ENCODE measurements at places on chromosomes 7 and 10.

DNA sequence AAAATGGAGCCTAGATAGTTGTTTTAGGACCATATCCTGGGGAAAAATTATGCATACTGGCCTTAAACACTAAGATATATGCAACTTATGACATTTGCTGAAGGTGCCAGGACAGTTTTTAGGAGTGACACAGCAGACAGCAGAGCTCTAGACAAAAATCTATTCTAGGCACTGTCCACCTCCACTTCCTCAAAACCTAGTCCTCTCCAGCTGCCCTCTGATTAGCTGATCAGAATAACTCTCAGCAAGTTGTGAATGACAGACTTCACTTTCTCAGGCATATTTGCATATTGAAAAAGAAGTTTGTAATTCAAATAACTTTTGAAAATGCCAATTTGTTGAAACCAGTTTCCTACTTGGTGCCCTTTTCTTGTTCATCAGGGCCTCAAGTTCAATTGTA is 152.3 kb upstream of the STEAP4 start:
- DNase-seq, result no peak

- no peak for DNase-seq
These were observed 102.5 kb upstream of the CELF2 start for GRCh38 chr10:10915215-10915614.

GRCh38 chr7:55032069-55032699 is 13.4 kb downstream of the EGFR start:
- no peak for DNase-seq

GRCh38 chr7:135825406-135825805 is 76.8 kb upstream of the FAM180A start:
- DNase-seq, result no peak

- DNase-seq, result no peak
These were observed 43.0 kb downstream of the SRPK2 start for GRCh38 chr7:105345725-105346124.

DNA sequence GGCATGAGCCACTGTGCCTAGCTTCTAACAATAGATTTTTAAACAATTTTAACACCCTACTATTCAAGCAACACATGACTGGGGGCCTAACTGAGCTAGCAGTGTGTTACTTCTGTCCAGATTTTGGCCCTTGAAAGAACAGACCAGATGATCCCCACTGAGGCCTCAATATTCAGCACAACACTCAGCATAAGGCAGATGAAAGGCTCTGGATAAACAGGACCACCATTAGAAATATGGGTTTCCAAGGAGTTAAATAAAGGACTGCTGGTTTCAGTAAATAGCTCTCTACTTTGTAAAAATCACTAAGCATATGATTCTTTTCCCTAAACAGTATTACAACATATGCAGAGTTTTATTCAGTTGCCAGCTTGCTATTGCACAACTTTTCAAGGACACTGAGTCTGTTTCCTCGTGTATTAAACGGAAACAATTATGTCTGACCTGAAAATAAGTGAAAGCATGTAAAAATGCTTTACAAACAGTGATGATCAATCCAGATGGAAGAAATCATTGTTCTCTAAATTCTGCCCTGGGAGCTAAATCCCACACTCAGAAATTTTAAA is 23.8 kb upstream of the FZD1 start:
- no peak for DNase-seq

DNA sequence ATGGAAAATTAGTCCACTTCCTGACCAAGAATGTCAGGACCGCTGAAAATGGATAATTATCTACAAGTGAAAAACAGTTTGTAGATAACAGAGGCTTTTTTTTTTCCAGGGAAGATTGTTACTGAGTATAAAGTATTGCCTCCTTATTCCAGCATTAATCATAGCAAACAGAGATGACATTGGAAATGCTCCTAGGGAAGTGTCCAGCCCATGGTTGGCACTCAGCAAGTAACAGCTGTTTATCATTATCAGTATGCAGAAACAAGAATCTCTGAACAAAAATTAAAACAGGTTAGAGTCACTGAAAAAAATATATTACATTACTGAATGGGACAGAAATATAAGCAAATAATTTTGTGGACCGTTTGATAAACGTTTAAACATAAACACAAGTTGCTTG is 14.6 kb downstream of the FGL2 start:
- no peak for DNase-seq

DNA sequence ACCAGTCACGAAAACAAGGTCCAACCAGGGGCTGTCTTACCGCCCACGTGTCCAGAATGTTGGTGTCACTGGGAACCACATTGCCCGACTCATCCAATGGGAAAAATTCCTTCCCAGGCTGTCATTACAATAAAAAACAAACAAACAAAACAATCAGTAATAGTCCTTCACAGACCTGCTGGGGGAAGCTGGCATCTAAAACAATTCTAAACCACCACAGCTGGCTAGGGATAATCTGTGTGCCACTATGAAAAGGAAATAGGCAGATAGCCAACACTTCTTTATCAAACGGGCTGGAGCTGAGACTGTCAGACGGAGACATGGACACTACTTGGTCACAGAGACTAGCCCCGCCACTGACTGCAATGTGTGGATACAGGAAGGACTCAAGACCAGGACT is 9.2 kb downstream of the AKR1B1 start:
- no peak for DNase-seq

- no peak for DNase-seq
These were observed 2.5 kb upstream of the TMEM26 start for GRCh38 chr10:61455656-61456055.

GRCh38 chr7:6607651-6608051 is 7.8 kb upstream of the ZNF853 start:
- DNase-seq, result no peak

GRCh38 chr7:99362801-99363200 is 11.7 kb upstream of the ARPC1B start:
- DNase-seq, result no peak

- no peak for DNase-seq
These were observed 15.9 kb downstream of the NT5C2 start for GRCh38 chr10:103177123-103177522.

DNA sequence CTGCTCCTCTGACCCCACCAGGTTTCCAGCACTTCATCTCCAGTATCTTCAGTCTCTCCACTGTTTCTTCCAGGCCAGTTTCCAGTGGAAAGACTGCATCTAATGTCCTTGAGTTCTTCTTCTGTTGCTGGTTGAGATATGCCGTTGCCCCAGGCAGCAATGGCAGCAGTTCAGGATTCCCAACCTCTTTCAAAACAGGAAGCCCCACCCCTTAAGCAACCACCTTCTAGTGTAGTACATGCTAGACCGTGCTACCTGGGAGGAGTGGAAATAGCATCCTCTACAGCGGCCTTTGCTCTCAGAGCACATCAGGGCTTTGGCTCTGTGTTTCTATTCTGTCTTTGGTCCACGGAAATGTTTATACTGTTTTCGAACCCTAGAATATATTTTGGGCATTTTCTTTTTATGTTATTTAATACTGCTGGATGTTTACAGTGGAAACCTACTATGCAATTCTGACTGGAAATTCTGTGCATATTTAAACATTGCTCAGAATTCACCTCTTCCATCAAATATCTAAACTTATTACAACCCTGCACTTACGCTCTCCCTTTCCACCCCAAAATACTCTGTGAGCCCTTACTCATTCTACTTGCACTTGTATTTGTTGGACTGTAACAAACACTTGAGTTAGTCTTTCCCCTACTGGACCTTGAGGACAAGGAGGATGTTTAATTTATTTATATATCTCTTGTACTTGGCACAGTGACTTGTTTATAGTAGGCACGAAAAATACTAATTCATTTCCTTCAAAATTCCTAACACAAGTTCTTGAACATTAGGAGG is 8.5 kb upstream of the BPGM start:
- no peak for DNase-seq

GRCh38 chr7:151631570-151631952 is 111.9 kb upstream of the RHEB start:
- DNase-seq, result no peak

GRCh38 chr7:138663725-138664710 is 37.1 kb downstream of the SVOPL start:
- no peak for DNase-seq

DNA sequence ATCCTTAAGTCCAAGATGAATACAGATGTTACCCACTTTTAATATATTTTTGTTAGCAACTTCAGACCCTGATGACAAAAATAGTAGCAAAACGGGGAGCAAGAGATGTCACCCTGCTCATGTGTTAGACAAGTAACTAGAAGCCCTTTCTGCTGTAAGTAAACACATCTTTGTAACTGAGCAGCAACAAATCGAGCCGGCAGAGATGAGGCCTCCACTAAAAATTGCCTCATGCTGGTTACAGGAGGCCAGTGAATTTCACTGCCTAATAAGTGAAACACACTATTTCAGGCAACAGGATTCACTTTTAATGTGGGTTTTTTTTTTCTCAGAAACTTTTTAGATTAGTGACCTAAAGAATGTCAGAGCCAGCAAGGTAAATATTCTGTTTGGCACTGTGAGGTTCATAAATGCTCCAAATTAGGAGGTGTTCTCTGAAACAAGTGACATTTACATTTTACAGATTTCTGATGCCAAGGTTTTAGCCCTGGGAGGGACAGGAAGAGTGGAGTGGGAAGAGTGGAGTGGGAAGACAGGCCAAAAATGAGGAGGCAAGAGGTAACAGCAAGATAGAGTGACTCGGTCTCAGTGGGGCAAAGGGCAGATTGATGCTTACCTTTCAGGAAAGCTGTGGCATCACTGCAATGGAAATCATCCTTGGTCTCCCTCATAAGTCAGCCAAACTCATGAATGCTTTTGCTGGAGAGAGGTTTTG is 53.6 kb upstream of the LRRC17 start:
- DNase-seq, result no peak

DNA sequence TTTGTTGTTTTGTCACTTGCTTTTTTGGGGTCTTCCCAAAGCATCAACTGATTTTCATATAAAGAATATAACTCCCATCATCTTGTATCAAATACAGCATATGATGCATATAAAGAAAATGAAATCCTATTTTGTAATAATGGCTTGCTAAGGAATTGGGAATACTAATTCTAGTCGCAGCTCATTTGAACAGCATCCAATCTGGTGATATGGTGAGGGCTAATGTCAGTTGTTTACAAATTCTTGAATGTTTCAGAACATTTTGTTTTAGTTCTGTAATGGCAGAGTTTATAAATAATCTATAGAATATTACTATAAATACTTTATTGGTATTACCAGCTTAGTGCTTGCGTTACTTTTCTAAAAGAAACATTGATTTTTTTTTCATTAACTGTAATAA is 8.9 kb downstream of the PALS2 start:
- no peak for DNase-seq

- no peak for DNase-seq
These were observed 2.3 kb upstream of the NOS3 start for GRCh38 chr7:150988230-150989226.

DNA sequence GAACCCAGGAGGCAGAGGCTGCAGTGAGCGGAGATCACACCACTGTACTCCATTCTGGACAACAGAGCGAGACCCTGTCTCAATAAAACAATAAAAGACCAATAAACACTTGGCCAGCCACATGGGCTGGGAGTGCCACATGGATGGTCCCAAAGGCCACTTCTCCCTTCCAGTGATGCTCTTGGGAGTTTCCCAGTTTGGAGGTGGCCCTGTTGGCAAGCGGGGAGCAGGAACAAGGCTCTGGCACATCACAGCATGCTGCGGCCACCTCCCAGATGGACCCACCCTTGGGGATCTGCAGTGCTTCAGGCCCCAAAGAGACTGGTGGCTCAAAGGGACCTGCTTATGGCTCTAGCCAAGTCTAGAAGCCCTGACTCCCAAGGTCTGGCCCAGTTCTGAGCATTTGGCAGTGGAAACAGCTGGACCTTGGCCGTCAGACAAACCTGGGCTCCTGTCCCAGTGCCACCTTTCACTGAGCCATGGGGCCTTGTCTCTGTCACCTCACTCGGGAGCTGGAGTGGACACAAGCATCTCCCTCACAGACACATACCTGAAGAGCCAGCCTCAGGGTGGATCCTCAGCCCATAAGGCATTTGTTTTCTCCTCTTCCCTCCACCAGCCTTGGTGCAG is 91.7 kb downstream of the COL13A1 start:
- DNase-seq, result no peak

- no peak for DNase-seq
These were observed 179.7 kb downstream of the XPNPEP1 start for GRCh38 chr10:109743574-109743973.
